Activated CD4-positive, alpha-beta T cell treated with anti-CD3 and anti-CD28 coated beads, Interleukin-2, amount 50 U/mL, for 4 hours (primary cell): ENCODE measurements at places on chromosomes 6 and 20.

DNA sequence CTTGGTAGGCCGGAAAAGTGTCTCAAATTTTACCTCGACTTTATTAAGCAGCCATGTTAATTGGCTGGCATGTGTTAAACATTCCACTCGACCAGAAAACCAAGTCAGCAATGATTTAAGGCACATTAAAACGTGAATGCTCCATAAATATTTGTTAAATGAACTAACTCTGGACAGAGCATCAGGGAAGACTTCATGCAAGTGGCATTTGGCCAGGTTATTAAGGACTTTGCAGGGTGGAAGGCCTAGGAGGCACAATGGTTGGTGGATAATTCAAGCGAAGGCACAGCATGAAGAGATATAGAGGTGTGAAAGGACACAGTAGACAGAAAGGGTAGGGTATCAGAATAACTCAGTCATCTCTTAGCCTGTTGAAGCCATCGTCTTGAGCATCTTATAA, 23.0 kb downstream of the ELOVL5 start:
- DNase-seq = no peak

DNA sequence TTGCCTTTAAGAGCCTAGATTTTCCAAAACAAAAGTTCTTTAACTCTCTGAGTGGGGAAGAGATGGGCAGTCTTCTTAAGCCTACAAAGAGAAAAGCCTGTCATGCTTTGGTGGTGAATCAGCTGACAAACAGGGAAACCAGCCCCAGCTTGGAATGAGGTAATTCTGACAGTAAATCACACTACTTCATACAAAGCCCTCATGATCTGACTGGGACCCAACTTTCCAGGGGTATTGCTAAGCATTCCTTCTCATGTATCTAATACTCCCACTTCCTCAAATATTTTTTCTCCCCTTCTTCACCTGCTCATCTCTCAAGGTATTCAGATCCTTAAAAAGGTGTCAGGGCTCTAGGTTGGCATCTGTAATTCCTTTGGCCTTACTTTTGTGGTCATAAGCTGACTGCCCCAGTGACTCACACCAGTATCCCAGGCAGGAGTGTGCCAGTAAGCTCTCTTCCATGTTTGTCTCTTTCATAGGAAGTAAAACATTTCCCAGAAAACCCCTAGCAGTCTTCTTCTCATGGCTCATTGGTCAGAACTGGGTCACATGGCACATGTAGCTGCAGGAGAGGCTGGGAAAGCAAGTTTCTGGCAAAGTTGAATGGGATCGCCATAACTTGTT, 15.0 kb upstream of the TBC1D22B start:
- DNase-seq = no peak

DNA sequence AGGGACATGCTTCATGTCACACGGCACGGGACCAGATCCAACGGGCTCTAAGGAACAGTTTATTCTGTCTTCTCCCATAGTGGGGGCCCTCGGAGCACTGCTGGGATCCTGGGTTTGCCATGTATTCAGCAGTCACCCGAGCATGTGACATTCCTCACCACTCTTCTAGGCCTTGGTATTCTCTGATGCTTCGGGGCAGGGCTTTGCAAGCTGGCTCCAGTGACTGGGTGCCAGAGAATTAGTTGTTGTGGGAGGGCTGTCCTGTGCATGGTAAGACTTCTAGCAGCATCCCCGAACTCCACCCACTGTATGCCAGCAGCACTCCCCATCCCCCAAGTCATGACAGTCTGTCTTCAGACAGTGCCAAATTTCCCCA, 5.4 kb downstream of the CCN5 start:
- DNase-seq = no peak

DNA sequence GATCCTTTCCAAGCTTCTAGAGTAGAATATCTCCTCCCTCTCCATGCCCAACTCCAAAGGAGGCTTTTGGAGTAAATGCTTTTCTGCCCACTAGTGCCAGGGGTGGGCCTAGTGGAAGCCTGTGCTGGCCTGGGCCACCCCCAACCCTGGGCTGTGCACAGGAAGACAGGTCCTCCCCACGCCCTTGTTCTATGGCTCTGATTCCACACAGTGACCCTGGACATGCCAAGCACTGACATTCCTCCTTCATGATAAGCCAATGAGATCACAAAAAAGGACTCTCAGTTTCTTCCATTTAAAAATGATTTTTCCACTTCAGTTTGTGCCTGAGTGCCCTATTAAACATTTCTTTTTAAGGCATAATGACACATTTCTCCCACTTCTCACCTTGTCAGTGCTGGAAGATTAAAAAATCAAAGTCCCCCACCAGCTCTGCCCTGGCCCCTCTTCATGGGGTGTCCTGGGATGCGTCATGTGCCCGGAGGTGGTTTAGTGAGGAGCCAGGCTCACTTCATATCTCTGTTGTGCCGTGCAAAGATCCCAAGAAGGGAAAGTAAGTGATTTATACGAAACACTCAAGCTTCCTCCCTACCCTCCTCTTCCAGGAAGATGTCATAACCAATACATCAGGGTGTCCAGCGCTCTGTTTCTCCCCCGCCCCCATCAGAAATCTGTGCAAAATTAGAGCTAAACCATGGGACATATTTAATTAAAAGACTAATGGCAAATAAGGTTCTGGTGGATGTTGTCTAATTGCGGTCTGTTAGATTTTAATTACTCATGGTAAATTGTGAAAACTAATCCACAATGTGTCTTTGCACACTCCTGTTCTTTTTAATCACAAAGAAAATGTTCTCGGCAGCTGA, 255.0 kb downstream of the NRN1 start:
- no peak for DNase-seq

DNA sequence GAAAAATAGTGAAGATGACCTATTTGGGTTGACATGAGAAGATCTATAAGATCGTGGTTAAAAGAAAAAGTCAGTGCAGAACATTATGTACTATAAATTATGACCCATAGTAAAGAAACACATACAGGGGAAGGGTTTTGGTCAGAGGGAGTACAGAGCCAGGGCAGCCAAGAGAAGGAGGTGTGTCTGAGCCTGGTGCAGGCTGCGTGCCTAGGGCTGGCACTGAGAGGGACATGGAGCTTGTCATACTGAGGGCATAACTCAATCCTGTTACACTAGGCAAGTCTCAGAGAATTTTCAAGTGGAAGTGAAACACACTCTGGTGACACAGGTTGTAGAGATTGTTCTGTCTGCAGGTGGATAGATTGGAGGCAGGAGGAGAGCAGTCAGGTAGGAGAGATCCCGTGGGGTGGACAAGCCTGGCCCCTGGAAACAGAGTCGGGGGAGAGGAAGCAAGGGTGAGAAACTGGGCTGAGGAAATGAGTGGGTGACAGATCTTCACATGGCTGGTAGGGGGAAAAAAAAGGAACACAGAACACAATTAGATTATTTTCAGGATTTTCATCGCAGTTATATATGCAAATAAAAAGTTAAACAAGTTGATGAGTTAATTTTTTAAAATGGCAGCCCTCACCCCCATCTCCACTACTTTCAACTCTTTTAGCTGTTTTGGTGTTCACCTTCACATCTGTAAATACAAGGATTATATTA, 18.5 kb upstream of the RNF39 start:
- DNase-seq = no peak

GRCh38 chr6:6997263-6998193, 110.2 kb upstream of the RREB1 start:
- no peak for DNase-seq

- DNase-seq = no peak
Observed at GRCh38 chr6:112903361-112903760, 556.2 kb downstream of the RFPL4B start.

DNA sequence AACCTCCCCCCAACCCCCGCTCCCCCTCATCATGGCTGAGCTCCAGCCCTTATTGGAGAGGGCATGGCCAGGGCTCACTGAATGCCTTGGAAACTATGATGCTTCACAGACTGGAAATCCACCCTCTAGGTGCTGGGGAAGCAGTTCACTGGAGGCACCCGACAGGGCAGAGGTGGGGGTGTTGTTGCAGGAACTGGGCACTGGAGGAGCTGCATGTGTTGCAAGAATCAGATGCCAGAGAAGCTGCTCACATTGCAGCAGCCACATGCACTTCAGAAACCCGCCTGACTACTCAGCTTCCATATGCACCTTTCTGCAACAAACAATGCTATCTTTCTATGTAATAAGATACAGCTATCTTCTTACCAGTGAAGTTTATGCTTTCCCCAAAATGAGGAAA, 7.9 kb upstream of the TBPL1 start:
- DNase-seq = no peak

GRCh38 chr6:137799950-137800568, 67.0 kb upstream of the TNFAIP3 start:
- peak; percentile 51 for DNase-seq

- DNase-seq = no peak
Observed at GRCh38 chr20:40472905-40473304, 216.1 kb downstream of the MAFB start.

- no peak for DNase-seq
Observed at GRCh38 chr6:112634376-112634775, 287.2 kb downstream of the RFPL4B start.

GRCh38 chr6:167266830-167267555, 24.1 kb upstream of the UNC93A start:
- no peak for DNase-seq

- DNase-seq = no peak
Observed at GRCh38 chr20:20076297-20077065, 24.1 kb downstream of the CFAP61 start.

DNA sequence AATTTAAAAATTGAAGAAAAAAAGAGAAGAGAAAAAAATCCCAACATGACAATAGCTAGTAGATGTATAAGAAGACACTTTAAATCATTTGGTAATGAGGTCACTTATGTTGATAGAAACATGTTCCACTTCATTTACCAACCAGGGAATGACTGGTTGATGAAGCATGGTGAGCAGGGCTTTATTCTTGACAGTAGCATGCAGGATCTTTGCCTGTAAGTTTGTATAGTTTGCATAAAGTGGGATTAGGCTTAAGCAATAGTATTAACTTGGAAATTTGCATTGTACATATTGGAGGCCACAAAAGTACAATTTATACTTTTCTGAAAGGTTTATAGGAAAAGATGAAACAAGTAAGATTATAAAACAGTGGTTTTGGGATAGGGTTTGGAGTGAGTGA, 67.0 kb downstream of the NOX3 start:
- DNase-seq = no peak
